ENCODE measurements at places on chromosomes 16 and 17. TPM values are rescaled to one million over a fixed set of nuclear protein-coding genes. Genes with fewer than 3 reads are reported as not detected.

The PDE6G gene
- total RNA-seq, result 0.45 TPM

The MSLN gene
- not detected for total RNA-seq

The CA7 gene
- not detected for total RNA-seq

The NUTF2 gene
- 133 TPM for total RNA-seq

The TMIGD1 gene
- total RNA-seq, result not detected

The MYH1 gene
- total RNA-seq, result not detected

The ANKRD40CL gene
- not detected for total RNA-seq

The KRTAP4-1 gene
- not detected for total RNA-seq

The RNF112 gene
- not detected for total RNA-seq

The CCL1 gene
- 0.09 TPM for total RNA-seq

The PDILT gene
- total RNA-seq, result not detected

The CCDC78 gene
- total RNA-seq, result 1.1 TPM

The GINS2 gene
- 10.6 TPM for total RNA-seq

The MARVELD3 gene
- total RNA-seq, result not detected

The RDM1 gene
- total RNA-seq, result 0.19 TPM

The SLC16A5 gene
- total RNA-seq, result 8.1 TPM

The ZSCAN10 gene
- total RNA-seq, result not detected

The HOXB4 gene
- total RNA-seq, result 6.0 TPM

The KRT17 gene
- total RNA-seq, result 2.4 TPM

The NHLRC4 gene
- 1.0 TPM for total RNA-seq

The ALOX12 gene
- not detected for total RNA-seq

The HOXB13 gene
- not detected for total RNA-seq

The NKD1 gene
- under 0.01 TPM for total RNA-seq

The PTX4 gene
- total RNA-seq, result not detected

The NCOR1 gene
- total RNA-seq, result 81.7 TPM

The TMEM100 gene
- total RNA-seq, result under 0.01 TPM

The CDH1 gene
- not detected for total RNA-seq

The ACSM2A gene
- total RNA-seq, result not detected

The SULT1A3 gene
- total RNA-seq, result 1.7 TPM

The SMIM36 gene
- not detected for total RNA-seq

The ACE gene
- total RNA-seq, result 46.8 TPM

The LIG3 gene
- total RNA-seq, result 39.9 TPM

The DHRS7C gene
- total RNA-seq, result not detected

The TAT gene
- not detected for total RNA-seq

The HCRT gene
- not detected for total RNA-seq

The SDK2 gene
- total RNA-seq, result 0.09 TPM

The ST6GALNAC2 gene
- total RNA-seq, result not detected

The PLEKHG4 gene
- 27.6 TPM for total RNA-seq

The MED31 gene
- 12.9 TPM for total RNA-seq

The FOXC2 gene
- 1.3 TPM for total RNA-seq

The SCGB1C2 gene
- not detected for total RNA-seq

The CFAP97D1 gene
- total RNA-seq, result not detected

The ADGRG1 gene
- total RNA-seq, result 24.8 TPM

The TP53TG3C gene
- total RNA-seq, result not detected

The CD300A gene
- total RNA-seq, result not detected

The CETP gene
- 0.90 TPM for total RNA-seq

The CPPED1 gene
- 21.6 TPM for total RNA-seq

The KRT13 gene
- total RNA-seq, result not detected

The NRN1L gene
- not detected for total RNA-seq

The OR3A1 gene
- not detected for total RNA-seq

The HOXB5 gene
- 0.09 TPM for total RNA-seq

The VPS35 gene
- 76.1 TPM for total RNA-seq

The PYY gene
- total RNA-seq, result not detected
